Occipital lobe (tissue), 3 donors: ENCODE measurements at places on chromosomes 4 and X. TPM values are rescaled to one million over a fixed set of nuclear protein-coding genes. Genes with fewer than 3 reads are reported as not detected.

DNA sequence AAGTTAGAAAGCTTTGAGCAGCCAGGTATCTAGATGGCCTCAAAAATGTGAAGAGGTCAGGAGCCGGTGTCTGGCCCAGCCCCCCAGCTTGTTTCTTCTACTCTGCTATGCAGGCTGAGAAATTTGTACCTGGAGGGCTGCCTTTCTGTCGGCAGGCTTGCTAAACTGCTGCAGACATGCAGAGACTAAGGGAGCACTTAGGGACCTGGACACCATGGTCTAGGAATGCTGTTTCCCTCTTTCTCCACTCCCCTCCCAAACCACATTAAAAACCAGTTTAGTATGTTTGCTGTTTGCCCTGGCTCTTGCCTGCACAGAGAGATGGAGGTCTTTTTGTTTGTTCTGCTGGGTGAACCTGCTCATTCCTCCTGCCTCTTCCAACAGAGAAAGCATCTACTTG lies 157.1 kb upstream of the DGKK start:
- DNase-seq: no peak

DNA sequence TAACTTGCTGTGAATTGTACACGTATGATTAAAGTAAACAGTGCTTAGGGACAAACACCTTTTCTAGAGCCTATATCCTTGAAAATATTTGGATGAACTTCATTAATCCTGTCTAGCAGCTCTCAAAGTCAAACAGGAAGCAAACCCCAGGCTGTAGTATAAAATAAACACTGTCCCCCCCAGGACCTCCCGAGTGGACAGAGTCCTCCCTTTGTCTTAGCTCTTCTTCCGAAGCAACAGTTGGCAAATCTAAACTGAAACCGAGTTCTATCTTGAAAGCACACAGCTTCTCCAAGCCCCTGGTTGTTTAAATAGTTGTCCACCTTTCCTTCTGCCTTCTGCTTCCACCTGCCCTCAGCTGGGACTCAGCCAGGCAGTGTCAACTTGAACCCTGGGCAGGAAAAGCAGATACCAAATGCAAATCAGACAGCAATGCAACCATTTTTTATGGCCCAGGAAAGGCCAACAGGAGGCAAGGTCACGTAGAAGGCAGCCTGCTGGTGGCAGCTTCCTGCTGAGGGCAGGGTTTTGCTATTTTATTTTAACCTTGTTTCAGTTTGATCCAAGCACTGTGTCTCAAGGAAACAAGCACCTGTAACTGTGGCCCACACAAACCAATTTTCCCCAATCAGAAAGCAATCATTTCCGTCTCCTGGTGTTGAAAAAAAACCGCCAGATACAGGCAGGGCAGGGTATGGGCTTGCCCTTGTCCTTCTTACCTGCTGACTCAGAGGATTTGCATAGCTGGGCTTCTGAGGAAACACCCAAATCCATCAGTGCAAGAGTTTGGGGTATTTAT lies 110.3 kb upstream of the KIT start:
- no peak for DNase-seq

DNA sequence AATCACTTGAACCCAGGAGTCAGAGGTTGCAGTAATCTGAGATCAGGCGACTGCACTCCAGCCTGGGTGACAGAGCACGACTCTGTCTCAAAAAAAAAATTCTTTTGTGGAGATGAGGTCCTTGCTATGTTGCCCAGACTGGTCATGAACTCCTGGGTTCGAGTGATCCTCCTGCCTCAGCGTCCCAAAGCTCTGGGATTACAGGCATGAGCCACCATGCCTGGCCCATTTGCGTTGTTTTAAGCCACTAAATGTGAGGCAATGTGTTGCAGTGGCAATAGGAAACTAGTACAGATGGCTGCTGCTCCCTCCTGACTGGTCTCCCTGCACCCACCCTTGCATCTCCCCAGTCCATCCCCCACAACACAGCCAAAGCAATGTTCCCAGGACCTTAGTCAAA lies 40.0 kb upstream of the APLN start:
- DNase-seq: no peak

GCNA gene
- total RNA-seq: 3.0 TPM

GRCh38 chr4:8248091-8248490 lies 21.5 kb upstream of the HTRA3 start:
- DNase-seq: no peak

GRCh38 chr4:103098341-103098740 lies 1.3 kb downstream of the BDH2 start:
- no peak for DNase-seq

DNA sequence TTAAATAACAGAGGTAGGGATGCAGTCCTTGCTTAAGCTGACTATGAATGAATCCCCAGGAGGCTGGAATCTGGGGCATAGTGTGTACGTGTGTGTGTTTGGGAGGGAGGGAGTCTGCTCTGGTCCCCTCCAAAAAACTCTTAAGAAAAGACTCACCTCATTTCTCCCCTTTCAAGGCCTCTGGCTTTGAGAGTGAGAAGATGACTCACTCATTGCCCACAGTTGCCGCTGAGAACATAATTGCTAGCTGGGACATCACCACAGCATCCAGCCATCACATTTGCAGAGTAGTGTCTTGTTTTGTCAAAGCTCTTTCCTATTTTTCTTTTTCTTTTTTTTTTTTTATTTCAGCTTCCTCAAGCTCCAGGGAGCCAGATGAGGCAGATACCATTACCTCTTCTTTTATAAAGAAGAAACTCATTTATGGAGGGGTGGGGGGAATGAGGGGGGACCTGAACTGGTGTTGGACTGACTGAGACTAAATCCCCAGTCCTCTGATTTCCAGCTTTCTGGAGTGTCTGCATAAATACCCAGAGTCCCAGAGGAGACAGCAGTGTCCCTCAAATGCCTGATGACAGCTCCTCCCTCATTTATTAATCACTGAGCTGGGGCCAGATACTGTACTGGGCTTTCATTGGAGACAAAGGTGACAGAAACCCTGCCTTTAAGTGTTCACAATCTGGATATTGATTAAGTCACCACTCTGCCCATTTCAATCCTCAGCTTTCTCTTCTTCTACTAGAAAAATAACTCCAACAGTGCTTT lies 61.9 kb upstream of the LAS1L start:
- no peak for DNase-seq

DNA sequence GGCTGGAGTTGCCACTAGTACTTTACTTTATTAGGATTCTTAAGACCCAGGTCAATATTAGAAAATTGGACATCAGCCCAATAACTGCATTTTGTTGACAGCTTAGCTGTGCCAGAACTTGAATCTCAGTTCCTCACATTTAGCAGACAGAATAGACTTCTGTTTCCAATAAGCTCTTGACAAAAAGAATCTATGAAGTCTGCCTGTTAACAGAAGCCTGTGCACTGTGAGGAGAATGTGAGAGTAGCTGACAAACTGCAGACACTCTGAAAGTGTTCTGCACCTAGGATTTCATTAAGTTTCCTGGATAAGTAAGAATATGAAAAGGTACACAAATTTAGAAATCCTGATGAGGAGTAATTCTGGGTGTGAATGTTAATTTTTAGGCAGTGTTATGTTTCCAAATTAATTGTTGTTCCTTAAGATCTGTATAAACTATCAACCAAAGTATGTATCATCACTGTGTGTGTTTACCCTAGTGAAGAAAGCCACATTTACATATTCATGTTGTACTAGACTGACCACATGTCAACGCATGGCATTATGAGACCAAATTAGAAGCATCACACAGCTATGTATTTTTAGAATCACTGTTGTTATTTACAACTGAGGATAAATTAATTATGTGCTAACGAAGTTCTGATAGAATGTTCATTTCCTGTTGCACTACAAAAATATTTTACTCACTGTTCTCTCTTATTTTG lies 756.4 kb upstream of the IGFBP7 start:
- no peak for DNase-seq

PFKFB1 gene
- total RNA-seq: not detected

DNA sequence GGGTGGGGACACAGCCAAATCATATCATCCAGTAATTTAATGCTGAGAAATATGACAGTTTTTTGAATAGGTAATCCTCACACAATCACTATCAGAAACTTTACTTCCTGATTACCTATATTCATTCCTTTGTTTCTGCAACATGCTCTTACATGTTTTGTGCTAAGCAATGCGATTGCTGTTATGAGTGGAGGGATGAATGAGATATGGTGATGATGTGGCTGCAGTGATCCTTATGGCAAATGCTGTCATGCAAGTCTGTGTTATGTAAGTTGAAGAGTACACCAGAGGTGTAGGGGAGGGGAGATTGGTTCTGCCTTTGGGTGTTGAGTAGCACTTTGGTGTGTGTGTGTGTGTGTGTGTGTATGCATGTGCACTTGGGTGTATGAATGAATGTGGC lies 14.6 kb downstream of the HERC3 start:
- no peak for DNase-seq

GRCh38 chr4:56296526-56296925 lies 90.8 kb downstream of the AASDH start:
- no peak for DNase-seq

SLC25A5 gene
- 73.6 TPM for total RNA-seq

- DNase-seq: no peak
Observed at GRCh38 chr4:177271915-177272766, 37.5 kb upstream of the NEIL3 start.

- no peak for DNase-seq
Observed at GRCh38 chr4:83581411-83582288, 45.7 kb downstream of the GPAT3 start.

UGT2B11 gene
- total RNA-seq: not detected

DNA sequence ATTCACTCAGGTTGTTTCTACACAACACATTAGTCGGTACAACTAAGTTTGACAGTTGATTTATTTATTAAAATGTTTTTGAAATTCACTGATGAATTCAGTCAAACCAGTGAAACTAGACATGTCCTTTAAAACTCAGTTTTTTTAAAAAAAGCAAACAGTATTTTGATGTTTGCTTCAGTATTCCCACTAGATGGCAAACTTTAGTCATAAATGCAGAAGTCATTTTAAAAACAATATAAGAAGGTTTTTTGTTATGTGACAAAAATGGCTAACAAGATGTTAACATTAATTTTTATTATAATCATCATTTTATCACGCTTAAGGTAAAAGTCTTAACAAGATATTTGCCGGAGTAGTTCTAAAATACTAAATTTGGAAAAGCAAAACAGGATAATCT lies 1337.8 kb upstream of the DIAPH2 start:
- no peak for DNase-seq

- DNase-seq: no peak
Observed at GRCh38 chr4:101420661-101421060, 73.3 kb upstream of the PPP3CA start.

GRCh38 chrX:153457136-153457825 lies 11.4 kb upstream of the TREX2 start:
- no peak for DNase-seq

DNA sequence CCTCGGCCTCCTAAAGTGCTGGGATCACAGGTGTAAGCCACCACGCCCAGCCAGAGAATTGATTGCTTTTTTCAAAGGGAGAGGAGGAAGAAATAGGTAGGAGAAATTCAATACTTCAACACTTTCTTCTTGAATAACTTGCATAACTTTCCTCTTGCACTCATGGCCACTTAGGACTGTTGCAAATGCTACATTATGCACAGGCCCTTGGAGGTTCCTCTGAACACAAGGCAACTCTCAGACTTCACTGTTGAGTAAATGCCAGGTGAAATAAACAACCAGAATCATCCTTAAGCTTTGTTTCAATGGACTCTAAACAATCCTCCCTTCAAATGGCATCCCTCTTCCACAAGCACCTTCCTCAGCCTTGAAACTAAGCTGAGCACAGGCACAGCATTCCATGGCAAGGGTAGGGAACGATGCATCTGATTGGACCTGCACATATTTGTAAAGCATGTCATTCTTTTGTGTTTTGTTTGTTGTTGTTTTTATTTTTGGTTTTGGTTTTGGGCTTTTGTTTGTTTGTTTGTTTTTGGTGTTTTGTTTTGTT lies 28.1 kb downstream of the CORIN start:
- no peak for DNase-seq

- DNase-seq: no peak
Observed at GRCh38 chr4:14906805-14907204, 95.5 kb upstream of the CPEB2 start.

F8 gene
- 7.3 TPM for total RNA-seq

DNA sequence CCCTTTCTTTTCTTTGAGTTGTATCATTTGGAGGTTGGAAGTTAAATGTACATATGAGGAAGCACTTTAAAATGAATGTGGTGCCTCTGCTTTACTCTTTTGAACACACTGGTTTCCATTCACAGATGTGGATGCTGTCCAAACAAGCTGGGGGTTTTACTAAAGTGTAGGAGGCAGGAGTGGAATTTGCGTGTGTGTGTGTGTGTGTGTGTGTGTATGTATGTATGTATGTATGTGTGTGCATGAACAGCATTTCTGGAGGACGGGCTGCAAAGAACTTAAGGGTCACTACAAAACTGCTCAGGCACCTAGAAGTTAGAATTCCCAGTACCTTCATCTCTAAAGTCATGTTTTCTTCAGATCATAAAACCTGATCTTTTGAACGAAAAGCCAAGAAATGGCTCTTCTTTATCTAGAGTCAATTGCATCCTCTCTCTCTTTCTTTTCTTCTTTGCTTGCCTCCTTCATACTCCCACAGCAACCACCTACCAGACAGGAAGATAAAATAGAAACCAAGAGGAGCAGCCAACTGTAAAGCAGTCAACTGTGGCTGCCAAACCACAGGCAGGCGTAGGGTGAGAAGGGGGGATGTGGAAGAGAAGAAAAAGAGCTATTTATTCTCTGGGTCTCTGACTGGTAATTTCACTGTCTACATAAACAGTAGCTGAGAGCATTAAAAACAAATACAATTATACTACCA lies 177.0 kb upstream of the RASGEF1B start:
- DNase-seq: no peak

DNA sequence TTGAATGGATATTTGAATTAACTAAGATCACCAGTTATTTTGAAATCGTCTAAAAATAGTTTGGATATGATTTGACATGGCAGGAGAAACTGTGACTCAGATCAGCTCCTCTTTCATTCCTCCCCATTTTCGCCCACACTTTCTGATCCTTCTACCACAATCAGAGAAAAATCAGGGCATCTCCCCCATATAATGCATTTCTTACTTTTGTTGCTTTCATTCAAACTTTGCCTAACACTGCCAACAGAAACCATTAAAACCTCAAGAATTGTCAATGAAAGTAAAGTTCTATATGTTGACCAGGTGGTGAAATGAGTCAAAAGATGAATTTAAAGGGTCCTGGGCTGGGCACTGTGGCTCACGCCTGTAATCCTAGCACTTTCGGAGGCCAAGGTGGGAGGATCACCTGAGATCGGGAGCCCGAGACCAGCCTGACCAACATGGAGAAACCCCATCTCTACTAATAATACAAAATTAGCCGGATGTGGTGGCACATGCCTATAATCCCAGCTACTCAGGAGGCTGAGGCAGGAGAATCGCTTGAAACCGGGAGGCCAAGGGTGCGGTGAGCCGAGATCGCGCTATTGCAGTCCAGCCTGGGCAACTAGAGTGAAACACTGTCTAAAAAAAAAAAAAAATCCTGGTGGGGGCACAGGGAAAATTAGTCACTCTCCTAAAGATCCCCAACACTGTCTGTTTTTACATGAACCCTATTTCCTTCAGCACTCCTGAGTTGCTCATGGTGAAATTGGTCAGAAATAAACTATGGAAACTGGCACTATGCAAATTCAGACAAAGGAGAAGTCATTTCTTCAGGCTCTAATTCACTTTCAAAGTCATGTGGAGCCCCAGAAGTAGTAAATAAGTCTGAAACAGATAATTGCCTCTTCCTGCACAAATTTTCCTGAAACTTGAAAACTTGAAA lies 122.8 kb upstream of the NOCT start:
- DNase-seq: no peak
